ENCODE measurements at places on chromosomes 3 and 15. TPM values are rescaled to one million over a fixed set of nuclear protein-coding genes. Genes with fewer than 3 reads are reported as not detected.

Gene HTR3E
- total RNA-seq = not detected

Gene ALDH1L1
- 24.0 TPM for total RNA-seq

Gene HEMK1
- 7.2 TPM for total RNA-seq

Gene ZCWPW2
- 1.2 TPM for total RNA-seq

Gene RHOV
- not detected for total RNA-seq

Gene CMTM7
- 10.5 TPM for total RNA-seq

Gene PDCD10
- 40.5 TPM for total RNA-seq

Gene P2RY12
- 1.5 TPM for total RNA-seq

Gene HESX1
- 1.2 TPM for total RNA-seq

Gene DALRD3
- 11.8 TPM for total RNA-seq

Gene CLDN16
- 0.16 TPM for total RNA-seq

Gene CHL1
- 36.7 TPM for total RNA-seq

Data from right atrium auricular region (tissue), 2 donors.